T-helper 17 cell (primary cell): ENCODE measurements at places on chromosomes 2 and 18.

- no peak for DNase-seq
Measured at GRCh38 chr18:24818441-24818840, 358.0 kb downstream of the HRH4 start.

GRCh38 chr2:60489289-60489688 is 64.2 kb downstream of the BCL11A start:
- no peak for DNase-seq

GRCh38 chr18:5424903-5425664 is 118.7 kb downstream of the EPB41L3 start:
- no peak for DNase-seq

GRCh38 chr18:1350931-1351450 is 446.3 kb downstream of the ADCYAP1 start:
- DNase-seq: no peak

DNA sequence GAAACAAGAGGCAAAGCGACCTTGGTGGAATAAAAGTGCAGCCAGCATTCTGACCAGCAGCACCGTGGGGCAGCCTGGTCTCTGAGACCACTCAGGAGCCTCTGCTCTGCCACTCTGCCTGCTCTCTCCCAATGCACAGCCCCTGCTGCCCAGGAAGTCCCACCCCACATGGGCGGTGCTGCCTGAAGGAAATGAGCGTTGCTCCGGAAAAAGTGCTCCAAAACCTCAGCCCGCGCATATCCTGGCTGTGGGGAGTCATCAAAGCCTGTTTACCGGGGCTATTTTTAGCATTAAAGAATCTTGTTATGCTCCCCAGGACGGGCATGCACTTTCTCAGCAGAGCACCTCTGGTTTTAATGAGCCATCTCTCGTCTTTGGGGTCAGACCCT is 54.5 kb downstream of the EPAS1 start:
- DNase-seq: peak; percentile 18

DNA sequence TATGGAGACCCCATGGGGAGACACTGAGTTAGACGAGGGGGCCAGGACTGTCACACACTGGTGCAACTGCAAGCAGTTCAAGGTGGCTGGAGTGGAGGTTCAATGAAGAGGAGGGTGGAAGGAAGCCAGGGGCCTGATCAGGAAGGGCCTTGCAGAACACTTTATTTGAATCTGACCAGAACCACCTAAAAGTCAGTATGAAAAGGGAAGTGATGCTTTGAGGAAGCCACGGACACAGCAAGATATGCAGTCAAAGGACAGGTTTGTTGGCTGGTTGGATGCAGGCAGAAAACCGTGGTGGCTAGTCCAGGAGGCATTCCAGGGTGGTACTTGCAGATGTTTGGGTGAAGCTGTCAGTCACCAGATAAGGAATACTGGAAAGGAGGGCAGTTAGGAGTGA is 3.5 kb upstream of the FAM124B start:
- no peak for DNase-seq

- DNase-seq: no peak
Measured at GRCh38 chr2:30979822-30980245, 158.4 kb downstream of the GALNT14 start.

GRCh38 chr2:196413821-196414274 is 225.7 kb upstream of the CCDC150 start:
- DNase-seq: no peak

DNA sequence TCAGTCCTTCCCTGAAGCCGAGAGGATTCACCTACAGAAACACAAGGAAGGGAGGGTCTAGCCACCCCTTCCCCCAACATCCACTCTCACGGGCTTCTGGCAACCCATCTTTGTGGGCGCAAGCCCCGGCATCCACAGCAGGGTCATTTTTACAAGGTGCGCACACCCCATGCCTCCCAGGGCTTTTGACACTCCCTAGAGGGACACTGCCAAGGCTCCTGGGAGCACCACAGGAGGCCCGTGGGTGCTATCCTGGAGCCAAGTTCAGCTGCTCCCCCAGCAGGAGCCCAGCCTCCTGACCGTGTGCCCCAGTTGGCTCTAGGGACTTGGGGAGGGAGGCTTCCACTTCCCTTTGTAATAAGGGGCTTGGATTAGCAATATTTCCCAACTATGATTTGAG is 251.6 kb downstream of the TNS1 start:
- DNase-seq: no peak

DNA sequence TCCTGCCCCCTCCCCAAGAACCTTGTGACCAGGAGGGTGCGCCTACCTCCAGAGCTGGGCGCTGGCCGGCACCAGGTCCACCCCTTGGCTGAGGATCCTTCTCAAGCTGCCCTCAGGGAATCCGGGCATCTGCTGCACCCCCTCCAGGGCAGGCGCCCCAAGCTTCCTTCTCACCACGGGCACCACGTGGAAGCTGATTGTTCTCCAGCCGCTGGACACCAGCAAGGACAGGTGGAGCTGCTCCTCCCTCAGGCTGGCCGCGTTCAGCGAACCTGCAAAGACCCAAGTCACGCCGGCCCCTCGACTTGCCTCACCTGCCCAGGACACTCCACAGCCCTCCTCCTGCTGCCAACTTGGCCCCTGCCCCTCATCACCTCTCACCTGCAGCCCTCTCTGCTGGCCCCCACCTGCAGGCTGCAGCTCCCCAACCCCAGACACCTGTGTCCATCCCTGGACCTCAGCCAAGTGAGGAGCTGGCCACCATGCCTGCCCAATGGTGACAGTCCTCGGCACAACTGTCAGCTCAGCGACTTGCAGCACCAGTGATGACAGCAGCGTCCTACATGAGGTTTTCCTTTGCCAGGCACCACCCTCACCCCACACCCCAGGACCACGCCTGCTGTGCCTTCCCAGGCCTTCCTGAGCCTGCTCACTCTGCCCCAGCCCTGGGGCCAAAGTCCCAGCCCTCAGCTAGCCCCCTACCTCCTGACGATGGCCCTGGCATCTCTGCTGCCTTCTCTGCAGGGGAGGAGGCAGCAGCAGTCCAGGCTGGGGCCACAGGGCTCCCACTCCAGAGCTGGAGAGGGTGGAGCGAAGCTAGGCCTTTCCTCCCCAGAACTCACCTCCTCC is 4.2 kb downstream of the MAB21L4 start:
- no peak for DNase-seq

GRCh38 chr2:14011190-14011589 is 621.3 kb upstream of the LRATD1 start:
- DNase-seq: no peak

DNA sequence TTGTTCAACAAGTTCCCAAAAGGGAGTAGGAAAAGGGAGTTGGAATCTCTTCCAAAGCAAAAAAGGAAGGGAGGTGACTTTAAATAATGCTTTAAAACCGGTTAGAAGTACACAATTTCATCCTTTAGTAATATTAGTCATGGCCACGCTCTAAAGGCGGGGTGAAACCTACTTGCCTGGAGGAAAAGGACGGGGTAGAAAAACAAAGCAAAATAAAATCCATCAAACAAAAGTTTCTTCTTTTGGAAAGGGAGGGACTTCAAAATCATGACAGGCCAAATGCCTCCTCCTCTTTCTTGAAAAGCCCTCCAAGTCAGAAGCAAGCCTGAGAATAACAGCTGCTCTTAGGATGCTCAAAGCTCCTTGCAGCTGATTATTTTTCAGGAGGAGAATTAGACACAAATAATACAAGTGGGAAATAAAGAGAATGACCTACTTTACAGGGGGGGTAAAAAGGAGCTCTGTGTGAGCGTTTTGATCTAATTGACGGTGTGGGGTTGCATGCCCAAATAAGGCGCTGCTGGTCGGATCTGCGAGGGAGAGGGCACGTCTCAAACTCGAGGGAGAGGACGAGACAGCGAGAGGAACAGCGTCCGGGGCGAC is 1.8 kb upstream of the NPAS2 start:
- no peak for DNase-seq

DNA sequence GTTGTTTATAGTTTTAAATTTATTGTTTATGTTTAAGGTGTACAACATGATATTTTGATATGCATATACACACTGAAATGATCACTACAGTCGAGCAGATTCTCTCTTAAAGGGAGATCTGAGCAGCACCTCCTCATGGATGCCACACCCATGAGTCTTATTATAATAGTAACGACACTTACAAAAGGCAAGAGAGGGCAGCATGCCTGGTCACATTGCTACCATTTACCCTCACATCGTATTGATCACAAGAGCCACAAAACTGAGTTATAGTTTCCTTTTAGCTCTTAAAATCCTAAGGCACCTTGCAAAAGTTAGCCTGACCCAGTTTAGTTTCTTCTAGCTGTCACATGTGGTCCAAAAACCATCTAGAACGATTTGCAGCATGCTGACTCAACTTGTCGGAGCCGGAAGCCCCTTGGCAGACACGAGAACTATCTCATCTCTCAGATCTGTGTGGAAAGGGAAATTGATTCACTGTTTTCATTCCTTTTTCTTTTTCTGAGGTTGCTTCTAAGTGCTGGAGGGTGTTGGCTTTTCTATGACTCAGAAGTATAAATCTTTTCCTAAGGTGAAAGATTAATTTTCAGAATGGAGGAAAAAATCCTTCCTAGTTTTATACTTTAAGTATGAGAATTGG is 85.3 kb downstream of the CDC42EP3 start:
- DNase-seq: peak; percentile 43
